ENCODE measurements at places on chromosomes 7 and 10. TPM values are rescaled to one million over a fixed set of nuclear protein-coding genes. Genes with fewer than 3 reads are reported as not detected.

SAP25 gene
- total RNA-seq, result 2.9 TPM

- peak; percentile 84 for DNase-seq
Measured at GRCh38 chr10:124917428-124918190, 24.3 kb upstream of the ZRANB1 start.

DNA sequence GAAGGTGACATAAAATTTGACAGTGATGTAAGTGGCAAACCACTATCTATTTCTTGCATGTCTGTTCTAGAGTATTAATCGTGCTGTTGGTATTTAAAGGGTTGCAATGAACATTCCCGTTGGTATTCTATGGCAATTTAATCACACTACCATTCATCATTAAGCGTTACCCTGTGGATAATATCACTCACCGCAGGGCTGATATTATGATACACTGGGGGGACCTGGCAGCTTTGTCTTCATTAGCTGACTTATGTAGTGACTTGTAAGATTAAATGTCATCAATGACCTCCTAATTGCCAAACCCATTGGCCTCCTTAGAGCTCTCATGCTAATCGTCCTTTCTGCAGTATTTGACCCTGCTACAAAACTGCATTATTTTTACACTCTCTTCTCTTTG, 624.5 kb upstream of the VSTM2A start:
- no peak for DNase-seq

GRCh38 chr7:34438436-34438835, 219.6 kb upstream of the NPSR1 start:
- DNase-seq, result no peak

ZNF467 gene
- total RNA-seq, result 4.2 TPM

- no peak for DNase-seq
Measured at GRCh38 chr7:130429019-130429418, 11.8 kb downstream of the CEP41 start.

ERVW-1 gene
- total RNA-seq, result not detected

- no peak for DNase-seq
Measured at GRCh38 chr10:99525897-99526296, 6.8 kb upstream of the NKX2-3 start.

- DNase-seq, result no peak
Measured at GRCh38 chr10:4826792-4827324, 851 bp downstream of the AKR1E2 start.
